ENCODE measurements at places on chromosomes 5 and 9.

- DNase-seq: no peak
These were observed 27.8 kb upstream of the GDNF start for GRCh38 chr5:37867654-37868053.

GRCh38 chr5:91219091-91219802 is 163.9 kb downstream of the ARRDC3 start:
- no peak for DNase-seq

DNA sequence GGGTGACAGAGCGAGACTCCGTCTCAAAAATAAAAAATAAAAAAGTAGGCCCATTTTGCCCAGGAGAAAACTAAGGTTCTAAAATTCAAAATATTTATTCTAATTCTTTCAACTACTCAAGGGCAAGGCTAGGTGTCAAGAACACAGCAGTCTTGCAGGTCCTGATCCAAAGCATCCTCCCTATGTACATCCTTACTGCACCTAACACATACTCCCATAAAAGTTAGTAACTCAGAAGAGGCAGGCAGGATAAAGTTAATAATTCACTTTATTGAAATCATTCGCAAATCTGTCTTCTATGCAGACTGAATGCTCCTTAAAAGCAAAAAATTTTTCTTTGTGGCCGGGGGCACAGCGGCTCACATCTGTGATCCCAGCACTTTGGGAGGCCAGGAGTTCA is 11.1 kb downstream of the GOLPH3 start:
- no peak for DNase-seq

- DNase-seq: no peak
These were observed 8.2 kb upstream of the GLIPR2 start for GRCh38 chr9:36128349-36128748.
